ENCODE measurements at places on chromosomes 7 and 10.

DNA sequence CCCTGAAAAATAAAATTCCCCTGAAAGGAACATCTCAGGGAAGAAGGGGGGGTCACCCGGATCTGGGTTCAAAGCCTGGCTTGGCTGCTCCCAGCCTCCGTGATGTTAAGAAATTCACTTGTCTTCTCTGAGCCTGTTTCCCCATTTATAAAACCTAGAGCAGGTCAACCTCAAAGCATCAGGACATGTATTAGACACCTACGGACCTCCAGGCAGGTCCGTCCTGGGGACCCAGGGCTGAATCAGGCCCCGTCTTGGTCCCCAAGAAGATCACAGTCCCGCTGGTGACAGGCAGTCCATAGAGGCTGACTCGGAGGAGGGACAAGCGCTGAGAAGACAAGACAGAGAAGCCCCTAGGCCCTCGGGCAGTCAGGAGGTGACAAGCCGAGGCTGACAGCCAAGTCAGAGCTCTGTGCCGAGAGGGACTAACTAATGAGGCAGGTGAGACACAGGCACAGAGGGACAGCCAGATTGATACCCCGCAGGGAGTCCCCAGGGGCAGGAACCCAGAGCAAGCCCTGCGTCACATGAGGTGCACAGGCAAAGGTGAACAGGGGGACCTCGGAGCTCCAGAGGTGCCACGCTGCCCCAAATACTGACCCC, 2.9 kb downstream of the MYL10 start:
- DNase-seq: no peak

GRCh38 chr10:122706467-122706866, 6.8 kb upstream of the C10orf120 start:
- no peak for DNase-seq

- peak; percentile 35 for DNase-seq
Measured at GRCh38 chr7:101058355-101058754, 26.9 kb upstream of the TRIM56 start.

- no peak for DNase-seq
Measured at GRCh38 chr7:30743371-30744074, 8.4 kb upstream of the INMT start.

GRCh38 chr7:40297741-40298311, 163.0 kb downstream of the SUGCT start:
- no peak for DNase-seq

DNA sequence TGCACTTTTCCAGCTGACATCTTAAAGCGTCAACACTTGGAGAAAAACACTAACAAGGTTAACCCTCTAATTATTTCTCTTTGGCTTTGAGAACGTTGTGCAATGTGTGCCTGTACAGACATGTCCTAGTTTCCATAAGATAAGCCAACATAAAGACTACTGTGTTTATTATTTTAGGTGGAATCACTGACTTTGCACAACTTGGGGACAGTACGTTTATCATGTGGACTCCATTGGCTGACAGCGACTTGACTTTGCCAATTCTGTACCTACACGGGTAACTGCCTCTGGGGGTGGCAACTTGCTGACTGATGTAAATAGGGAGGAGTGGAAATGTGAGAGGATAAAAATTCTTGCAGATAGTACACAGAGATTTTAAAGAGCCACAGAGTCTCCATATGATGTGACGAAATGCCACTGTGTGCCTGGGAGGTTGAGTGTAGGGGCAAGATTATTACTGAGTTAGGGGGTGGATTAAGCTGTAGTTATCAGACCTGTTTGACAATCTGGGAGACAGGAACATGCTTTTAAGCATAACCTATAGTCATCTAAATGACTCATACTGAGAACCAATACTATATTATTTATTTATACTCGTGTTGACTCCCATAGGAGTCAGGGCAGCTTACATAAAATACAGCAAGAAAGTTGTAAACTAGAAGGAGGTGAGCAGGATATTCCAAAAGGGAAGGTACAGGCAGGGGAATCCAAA, 21.0 kb downstream of the SLC13A4 start:
- no peak for DNase-seq

GRCh38 chr7:127589896-127590295, 1.7 kb downstream of the ARF5 start:
- DNase-seq: no peak

GRCh38 chr10:58518775-58519174, 6.1 kb downstream of the BICC1 start:
- no peak for DNase-seq

DNA sequence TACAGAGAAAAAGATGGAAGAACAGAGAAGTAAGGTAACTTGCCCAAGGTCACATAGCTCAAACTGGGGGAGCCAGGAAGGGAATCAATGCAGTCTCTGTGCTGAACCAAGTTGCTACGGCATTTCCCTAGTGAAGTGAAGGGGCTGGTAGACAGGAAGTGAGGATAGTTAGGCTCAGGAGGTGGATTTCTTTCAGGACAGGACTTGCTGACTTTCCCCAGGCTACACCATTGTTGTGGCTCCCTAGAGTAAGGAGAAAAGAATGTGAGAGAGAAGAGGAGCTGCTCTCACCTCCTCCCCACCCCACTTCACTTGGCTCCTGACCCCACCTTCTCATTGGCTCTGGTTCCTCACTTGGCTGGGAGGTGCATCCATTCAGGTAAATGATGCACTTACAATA, 316.9 kb downstream of the INHBA start:
- no peak for DNase-seq

DNA sequence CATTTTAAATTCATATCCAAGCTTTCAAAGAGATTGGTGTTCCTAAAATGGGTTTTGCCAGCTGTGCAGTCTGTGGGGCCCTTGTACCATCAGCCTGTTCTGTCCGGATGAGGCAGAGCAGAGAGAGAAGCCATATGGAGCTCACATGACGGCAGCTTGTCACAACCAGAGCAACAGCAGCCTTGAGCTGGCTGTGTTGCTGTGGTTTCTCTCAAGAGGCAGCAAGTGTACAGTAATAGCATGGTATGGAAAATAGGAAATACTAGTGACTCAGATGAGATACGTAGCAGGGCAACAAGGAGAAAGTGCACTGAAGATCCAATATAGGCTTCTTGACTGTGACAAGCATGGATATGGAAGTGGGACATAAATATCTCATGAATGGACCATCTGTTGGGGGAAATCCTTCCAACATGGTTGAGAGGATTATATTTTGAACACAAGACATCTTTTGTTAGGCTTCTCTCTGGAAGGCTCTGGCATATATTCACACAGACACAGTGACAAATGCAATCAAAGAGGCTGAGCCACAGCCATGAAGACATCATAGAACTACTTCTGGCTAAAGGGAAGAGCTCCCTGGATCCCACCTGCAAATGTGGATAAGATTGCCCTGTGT, 251.0 kb upstream of the TAC1 start:
- no peak for DNase-seq

DNA sequence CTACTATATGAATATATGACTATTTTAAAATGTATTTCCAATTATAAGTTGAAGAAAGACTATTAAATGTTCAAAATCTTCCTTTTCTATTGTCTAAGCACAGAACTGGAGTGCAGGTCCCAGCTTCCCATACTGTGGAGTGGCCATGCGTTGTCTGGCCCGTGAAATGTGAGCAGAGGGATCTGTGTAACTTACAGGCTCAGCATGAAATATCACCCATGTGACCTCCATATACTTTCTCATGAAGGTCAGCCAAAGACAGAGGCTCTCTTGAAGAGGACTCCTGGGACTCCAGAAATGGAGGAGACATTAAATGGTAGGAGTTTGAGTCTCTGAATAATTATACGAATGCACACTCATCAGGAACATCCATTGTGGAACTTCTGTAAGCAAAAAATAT, 92.4 kb upstream of the CAV2 start:
- no peak for DNase-seq

GRCh38 chr7:45163692-45164052, 6.1 kb downstream of the RAMP3 start:
- DNase-seq: no peak

GRCh38 chr7:152086513-152086912, 61.0 kb downstream of the GALNT11 start:
- DNase-seq: no peak

DNA sequence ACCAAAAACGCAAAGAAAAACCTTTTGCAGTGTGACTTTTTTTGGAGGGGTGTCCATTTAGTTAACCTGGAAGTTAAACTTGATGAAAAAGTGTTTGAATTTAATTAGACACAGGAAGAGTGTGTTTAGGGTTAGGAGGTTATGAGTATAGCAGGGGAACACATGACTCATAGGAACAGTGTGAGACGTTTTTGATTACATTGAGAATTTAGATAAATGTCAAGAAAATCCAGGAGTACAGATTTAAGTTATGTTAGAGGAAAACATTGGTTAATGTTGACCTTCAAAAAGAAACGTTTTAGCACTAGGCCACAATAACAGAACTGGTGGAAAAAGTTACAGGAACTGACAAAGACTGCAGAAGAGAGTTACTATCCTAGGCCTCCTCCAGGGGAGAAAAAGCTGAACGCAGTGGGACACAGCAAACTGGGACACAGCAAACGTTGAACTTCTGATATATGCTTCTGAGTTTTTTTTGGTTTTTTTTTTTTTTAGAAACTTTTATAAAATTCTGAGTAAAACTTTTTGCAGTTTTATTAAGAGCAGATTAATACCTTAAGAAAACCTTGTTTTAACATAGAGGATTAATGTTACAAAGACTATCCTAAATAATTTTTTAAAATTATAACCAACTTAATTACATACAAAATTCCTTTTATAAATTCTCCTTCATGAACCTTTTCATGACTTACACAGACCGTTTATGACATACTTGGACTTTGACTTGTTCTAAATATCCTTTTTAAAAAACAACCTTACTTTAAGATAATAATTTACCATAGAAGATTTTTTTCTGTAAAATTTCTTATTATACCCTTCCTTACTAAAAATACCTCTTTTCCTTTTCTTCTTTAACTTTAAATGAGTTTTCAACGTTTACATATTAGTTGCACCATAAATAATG, 22.2 kb downstream of the LANCL2 start:
- no peak for DNase-seq

GRCh38 chr10:4048236-4048864, 263.3 kb upstream of the KLF6 start:
- DNase-seq: no peak

- no peak for DNase-seq
Measured at GRCh38 chr7:5439209-5439571, 15.6 kb upstream of the TNRC18 start.

- DNase-seq: no peak
Measured at GRCh38 chr10:69213591-69214311, 6.4 kb upstream of the HKDC1 start.

- no peak for DNase-seq
Measured at GRCh38 chr7:101684983-101685330, 55.9 kb upstream of the MYL10 start.

DNA sequence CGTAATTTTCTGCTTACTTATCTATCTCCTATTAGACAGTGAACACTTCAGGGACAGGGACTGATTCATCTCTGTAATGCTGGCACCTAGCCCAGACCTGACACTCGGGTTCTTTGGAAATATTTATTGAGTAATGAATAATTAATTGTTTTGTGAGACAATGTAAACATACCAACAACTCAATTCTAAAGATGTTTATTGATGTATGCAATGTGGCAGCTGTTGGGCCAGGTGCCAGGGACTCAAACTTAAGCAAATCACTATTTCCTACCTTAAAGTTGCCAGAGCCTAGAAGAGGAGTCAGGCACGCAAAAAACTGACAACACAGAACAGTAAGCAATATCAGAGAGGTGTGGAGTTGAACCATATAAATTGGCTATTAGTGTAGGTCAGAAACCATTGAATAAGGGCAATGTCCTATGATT, 63.6 kb upstream of the BMPER start:
- DNase-seq: no peak

- DNase-seq: no peak
Measured at GRCh38 chr7:136389933-136390332, 412.8 kb upstream of the MTPN start.

DNA sequence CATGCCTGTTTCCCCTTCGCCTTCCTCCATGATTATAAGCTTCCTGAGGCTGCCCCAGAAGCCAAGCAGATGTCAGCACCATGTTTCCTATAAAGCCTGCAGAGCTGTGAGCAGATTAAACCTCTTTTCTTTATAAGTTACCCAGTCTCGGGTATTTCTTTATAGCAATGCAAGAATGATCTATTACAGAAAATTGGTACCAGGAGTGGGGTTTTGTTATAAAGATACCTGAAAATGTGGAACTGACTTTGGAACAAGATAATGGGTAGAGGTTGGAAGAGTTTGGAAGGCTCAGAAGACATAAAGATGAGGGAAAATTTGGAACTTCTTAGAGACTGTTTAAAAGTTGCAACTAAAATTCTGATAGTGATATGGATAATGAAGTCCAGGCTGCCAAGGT, 4.8 kb upstream of the RSU1 start:
- DNase-seq: no peak

- DNase-seq: no peak
Measured at GRCh38 chr10:124447751-124448466, 1.9 kb downstream of the NKX1-2 start.

- DNase-seq: no peak
Measured at GRCh38 chr10:17915181-17915580, 36.5 kb upstream of the SLC39A12 start.

- DNase-seq: no peak
Measured at GRCh38 chr7:139651308-139651707, 126.5 kb downstream of the HIPK2 start.

GRCh38 chr10:46263831-46264268, 22.9 kb upstream of the ANTXRL start:
- DNase-seq: no peak

DNA sequence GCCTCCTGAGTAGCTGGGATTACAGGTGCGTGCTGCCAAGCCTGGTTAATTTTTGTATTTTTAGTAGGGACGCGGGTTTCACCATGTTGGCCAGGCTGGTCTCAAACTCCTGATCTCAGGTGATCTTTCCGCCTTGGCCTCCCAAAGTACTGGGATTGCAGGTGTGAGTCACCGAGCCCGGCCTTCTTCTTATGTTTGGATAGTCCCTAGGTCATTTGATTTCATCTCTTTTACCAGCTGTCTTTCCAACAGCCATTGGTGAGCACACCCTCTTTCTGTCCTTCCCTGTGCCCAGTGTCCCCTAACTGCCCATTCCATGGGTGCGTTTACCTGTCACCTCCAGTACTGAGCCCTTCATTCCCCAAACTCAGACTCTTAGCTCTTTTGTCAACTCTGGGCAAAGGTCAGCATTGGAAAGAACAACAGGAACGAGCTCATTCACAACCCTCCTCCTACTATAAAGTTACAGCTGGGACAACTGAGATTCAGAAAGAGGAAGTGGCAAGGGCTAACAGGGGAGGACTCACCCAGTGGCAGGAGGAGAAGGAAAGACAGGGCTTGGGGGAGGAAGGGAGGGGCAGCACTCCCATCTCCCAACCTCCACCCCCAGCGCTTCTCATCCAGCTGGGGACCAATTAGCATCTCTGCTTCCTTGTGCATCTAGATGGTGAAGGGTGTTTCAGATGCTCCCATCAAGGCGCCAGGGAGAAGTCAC, 5.6 kb downstream of the SSC4D start:
- DNase-seq: no peak

GRCh38 chr10:91843083-91843482, 44.9 kb downstream of the TNKS2 start:
- DNase-seq: no peak

GRCh38 chr10:16975188-16975587, 154.4 kb downstream of the CUBN start:
- DNase-seq: no peak

GRCh38 chr7:115274-115911, 77.0 kb upstream of the FAM20C start:
- no peak for DNase-seq

- DNase-seq: no peak
Measured at GRCh38 chr7:106400923-106401322, 116.1 kb upstream of the NAMPT start.
